ENCODE measurements at places on chromosomes 7 and 10.

DNA sequence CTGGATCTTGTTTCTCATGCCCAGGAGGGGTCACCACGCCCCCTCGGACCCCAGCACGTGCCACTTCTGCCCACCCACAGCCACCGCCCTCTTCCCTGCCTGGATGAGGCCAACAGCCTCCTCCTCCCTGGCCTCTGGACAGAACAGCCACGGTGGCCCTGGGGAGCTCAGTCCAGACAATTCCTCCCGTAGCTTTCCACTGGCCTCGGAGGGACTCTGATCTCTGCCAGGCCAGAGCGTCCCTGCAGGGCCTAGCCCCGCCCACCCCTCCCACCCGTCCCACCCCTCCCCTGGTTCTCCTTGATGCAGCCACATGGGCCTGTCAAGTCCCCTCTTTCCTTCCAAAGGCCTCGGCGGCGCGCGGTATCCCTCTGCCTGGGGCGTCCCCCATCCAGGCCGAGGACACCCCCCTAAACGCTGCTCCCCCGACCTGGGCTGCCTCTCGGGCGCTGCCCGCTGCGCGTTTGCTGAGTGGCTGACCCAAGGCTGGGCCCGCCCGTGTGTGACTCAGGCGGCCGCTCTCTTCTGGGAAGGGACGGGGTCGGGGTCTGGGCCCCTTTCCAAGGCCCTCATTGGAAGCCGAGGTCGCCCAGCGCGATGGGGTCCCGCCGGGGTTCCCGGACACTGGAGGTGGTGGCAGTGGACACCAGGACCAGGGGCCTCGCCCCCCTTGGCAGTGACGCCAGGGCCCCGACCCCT, 557 bp downstream of the TMEM120A start:
- H3K4me3 ChIP-seq: peak overlapping the region; percentile 82
- no peak overlapping the region for H3K27ac ChIP-seq
- H3K36me3 ChIP-seq: peaks cover 5% of the 10 kb centered on the region

GRCh38 chr10:11831520-11831951, 8.4 kb downstream of the PROSER2 start:
- no peak overlapping the region for H3K4me3 ChIP-seq
- H3K36me3 ChIP-seq: peaks cover 6% of the 10 kb centered on the region
- DNase-seq: no peak
- H3K27ac ChIP-seq: no peak overlapping the region
- H3K27me3 ChIP-seq: peaks cover 3% of the 10 kb centered on the region

- H3K4me1 ChIP-seq: no peaks in the 10 kb centered on the region
- H3K36me3 ChIP-seq: no peaks in the 10 kb centered on the region
- no peak overlapping the region for H3K4me3 ChIP-seq
- DNase-seq: peak; percentile 71
- no peak overlapping the region for H3K27ac ChIP-seq
- H3K27me3 ChIP-seq: no peaks in the 10 kb centered on the region
These were observed 656.0 kb downstream of the CNTNAP2 start for GRCh38 chr7:146772601-146773000.

DNA sequence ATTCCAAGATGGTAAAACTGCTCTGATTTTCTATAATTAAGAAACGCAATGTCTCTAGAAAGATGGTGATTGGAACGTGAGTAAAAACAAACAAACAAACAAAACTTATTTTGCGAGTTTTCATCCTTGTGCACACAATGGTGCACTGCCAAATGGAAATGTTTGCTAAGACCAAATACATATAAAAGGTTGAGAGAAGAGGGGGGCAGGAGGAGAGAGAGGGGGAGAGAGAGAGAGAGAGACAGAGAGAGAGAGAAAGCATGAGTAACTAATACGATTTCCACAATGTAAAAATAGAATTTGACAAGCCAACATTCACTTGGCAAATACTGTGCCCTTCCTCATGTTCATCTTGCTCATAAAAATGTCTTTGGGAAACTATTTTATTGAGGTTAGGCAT, 375.4 kb downstream of the CNTNAP2 start:
- H3K4me3 ChIP-seq: no peak overlapping the region
- peaks cover 5% of the 10 kb centered on the region for H3K4me1 ChIP-seq
- DNase-seq: no peak

DNA sequence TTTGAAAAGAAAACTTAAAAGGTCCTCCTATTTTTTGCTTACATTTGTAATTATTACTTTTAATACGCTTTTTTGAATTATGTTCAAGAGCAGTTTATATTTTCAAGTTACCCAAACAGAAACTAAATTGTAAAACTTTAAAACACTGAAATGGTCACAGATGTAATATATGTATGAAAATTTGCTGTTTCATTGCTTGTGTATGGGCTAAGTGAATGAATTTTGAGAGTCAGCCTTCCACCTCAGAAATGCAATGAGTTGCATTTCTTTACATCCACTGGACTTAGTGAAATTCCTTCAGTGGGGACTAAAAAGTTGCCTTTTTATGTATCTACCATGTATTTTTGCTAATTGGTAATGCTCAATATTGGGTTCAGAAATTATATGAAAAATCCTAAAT, 1.6 kb downstream of the VPS26A start:
- H3K4me1 ChIP-seq: peaks cover 4% of the 10 kb centered on the region
- peaks cover 4% of the 10 kb centered on the region for H3K27me3 ChIP-seq
- no peaks in the 10 kb centered on the region for H3K36me3 ChIP-seq
- H3K27ac ChIP-seq: no peak overlapping the region
- H3K4me3 ChIP-seq: peak overlapping the region; percentile 96
- DNase-seq: no peak

DNA sequence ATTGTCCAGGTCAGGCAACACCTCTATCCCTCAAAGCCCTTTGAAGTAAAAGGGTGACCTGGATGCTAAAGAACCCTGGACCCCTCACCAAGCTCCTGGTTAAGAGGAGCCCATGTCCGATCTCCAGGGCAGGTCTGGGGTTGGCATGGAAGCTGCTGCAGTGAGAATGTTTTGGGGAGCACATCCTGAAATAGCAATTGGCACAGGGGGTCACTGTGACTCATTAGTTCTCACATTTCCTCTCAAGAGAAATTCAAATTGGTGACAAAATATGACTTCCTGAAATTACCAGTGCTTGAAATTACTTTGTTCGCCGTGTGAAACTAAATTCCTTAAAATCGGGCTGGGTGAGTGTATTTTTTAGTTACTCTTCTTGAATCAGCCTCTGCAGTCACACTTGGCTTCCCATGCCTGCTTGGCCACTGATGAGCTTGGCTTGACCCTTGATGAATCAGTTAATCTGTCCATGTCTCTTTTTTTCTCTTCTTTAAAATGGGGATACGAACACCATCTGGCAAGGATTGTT, 18.8 kb upstream of the ARHGAP22 start:
- peaks cover 7% of the 10 kb centered on the region for H3K27me3 ChIP-seq
- no peak overlapping the region for H3K4me3 ChIP-seq
- H3K36me3 ChIP-seq: peaks cover 5% of the 10 kb centered on the region
- no peak overlapping the region for H3K27ac ChIP-seq

- peaks cover 9% of the 10 kb centered on the region for H3K4me1 ChIP-seq
- H3K4me3 ChIP-seq: peak overlapping the region; percentile 16
- peaks cover 2% of the 10 kb centered on the region for H3K27me3 ChIP-seq
These were observed 22.4 kb downstream of the PPP1R3C start for GRCh38 chr10:91610444-91610843.

GRCh38 chr7:105269397-105269796, 119.3 kb downstream of the SRPK2 start:
- no peaks in the 10 kb centered on the region for H3K36me3 ChIP-seq
- H3K27ac ChIP-seq: peak overlapping the region; percentile 75
- no peak for DNase-seq
- peaks cover 44% of the 10 kb centered on the region for H3K4me1 ChIP-seq
- peaks cover 5% of the 10 kb centered on the region for H3K27me3 ChIP-seq

- H3K4me3 ChIP-seq: no peak overlapping the region
- H3K36me3 ChIP-seq: no peaks in the 10 kb centered on the region
- no peak for DNase-seq
- no peaks in the 10 kb centered on the region for H3K27me3 ChIP-seq
- H3K27ac ChIP-seq: no peak overlapping the region
- peaks cover 5% of the 10 kb centered on the region for H3K4me1 ChIP-seq
These were observed 159.9 kb downstream of the MDFIC start for GRCh38 chr7:115081772-115082171.

GRCh38 chr10:74297389-74298080, 146.5 kb downstream of the ADK start:
- H3K27ac ChIP-seq: no peak overlapping the region
- H3K4me1 ChIP-seq: no peaks in the 10 kb centered on the region
- H3K4me3 ChIP-seq: no peak overlapping the region
- H3K27me3 ChIP-seq: no peaks in the 10 kb centered on the region
- no peaks in the 10 kb centered on the region for H3K36me3 ChIP-seq

DNA sequence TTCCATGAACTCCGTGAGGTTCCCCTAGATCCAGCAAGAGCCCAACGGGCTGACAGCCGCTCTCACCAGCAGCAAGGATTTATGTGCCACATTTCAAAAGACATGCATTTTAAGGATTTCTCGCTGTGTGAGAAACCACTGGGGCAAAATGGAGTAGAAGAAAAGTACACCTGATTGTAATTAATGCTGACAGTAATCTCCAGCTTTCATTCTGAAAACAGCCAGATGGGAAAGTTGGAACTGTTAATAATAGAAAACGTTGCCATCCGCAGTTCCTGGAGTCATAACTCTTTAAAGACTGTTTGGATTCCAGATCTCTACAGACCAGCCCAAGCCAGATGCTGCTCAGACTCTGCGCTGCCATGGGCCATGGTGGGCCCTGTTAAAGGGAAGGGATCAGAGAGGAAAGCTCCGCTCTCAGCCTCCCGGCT, 216.9 kb upstream of the GLI3 start:
- peaks cover 26% of the 10 kb centered on the region for H3K4me1 ChIP-seq
- no peak overlapping the region for H3K27ac ChIP-seq
- no peaks in the 10 kb centered on the region for H3K36me3 ChIP-seq
- no peak for DNase-seq
- peaks cover 4% of the 10 kb centered on the region for H3K27me3 ChIP-seq

DNA sequence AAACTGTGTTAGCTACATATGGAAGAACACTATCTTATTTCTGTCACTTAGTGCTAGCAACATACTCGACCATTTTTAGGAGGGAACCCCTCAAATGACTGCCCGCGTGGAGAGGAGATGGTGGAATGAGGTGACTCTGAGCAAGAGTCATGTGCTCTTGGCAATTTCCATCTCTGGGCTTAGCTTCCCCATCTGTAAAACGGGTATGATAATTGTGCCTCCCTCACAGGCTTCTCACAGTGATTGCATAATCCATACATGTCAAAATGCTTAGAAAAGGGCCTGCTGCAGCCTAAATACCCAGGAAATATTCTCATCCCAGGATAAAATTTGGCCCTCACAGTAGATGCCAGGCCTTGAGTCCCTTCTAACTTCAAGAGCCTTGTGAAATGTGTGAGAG, 86.6 kb downstream of the WDFY4 start:
- H3K27me3 ChIP-seq: no peaks in the 10 kb centered on the region
- H3K27ac ChIP-seq: no peak overlapping the region
- peaks cover 4% of the 10 kb centered on the region for H3K4me1 ChIP-seq

GRCh38 chr7:8515640-8516185, 82.3 kb downstream of the NXPH1 start:
- DNase-seq: no peak
- H3K36me3 ChIP-seq: no peaks in the 10 kb centered on the region
- no peak overlapping the region for H3K4me3 ChIP-seq
- H3K27ac ChIP-seq: no peak overlapping the region
- no peaks in the 10 kb centered on the region for H3K27me3 ChIP-seq

GRCh38 chr7:75931680-75932079, 16.7 kb downstream of the POR start:
- peak overlapping the region; percentile 94 for H3K27ac ChIP-seq
- peak; percentile 71 for DNase-seq
- no peaks in the 10 kb centered on the region for H3K36me3 ChIP-seq
- H3K4me1 ChIP-seq: peaks cover 16% of the 10 kb centered on the region
- H3K27me3 ChIP-seq: peaks cover 14% of the 10 kb centered on the region
- H3K4me3 ChIP-seq: peak overlapping the region; percentile 66
